ENCODE measurements at places on chromosomes 13 and 19.

GRCh38 chr19:48991873-48992580 is 1.1 kb downstream of the GYS1 start:
- no peak for DNase-seq

DNA sequence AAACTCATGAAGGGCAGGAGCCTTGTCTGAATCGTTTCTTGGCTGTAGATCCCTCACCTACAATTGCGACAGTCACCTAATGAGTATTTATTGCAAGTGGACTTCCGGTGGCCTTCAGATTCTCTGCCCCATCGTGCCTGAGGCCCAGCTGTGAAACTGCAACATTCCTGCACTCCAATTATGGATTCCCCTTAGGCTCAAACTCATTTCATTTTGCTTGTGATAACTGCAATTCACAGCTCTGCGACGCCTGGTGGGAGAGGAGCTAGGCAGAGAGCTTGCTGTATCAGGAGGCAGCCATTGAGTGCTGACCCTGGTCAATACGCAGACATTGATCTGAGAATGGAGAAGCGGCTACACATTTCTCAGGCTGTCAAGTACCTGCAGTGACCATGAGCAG is 59.0 kb downstream of the CCDC70 start:
- no peak for DNase-seq

DNA sequence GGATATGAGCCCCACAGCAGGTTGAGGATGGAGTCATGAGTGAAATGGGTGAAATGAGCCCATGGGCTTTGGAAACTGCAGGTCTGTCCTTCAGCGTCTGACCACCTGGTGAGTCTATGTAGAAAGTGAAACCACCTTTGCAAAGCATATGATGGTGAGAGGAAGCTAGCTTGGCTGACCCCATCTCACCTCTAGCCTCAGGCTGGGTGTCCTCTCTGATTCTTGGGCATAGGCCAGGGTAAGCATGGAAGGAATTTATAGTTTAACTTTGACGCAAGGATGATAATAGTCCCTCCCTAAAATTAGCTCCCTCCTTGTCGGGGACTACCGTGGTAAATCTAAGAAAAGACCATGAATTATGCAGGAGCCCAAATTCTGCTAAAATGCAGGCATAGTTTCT is 16.8 kb upstream of the PSG9 start:
- DNase-seq: no peak

DNA sequence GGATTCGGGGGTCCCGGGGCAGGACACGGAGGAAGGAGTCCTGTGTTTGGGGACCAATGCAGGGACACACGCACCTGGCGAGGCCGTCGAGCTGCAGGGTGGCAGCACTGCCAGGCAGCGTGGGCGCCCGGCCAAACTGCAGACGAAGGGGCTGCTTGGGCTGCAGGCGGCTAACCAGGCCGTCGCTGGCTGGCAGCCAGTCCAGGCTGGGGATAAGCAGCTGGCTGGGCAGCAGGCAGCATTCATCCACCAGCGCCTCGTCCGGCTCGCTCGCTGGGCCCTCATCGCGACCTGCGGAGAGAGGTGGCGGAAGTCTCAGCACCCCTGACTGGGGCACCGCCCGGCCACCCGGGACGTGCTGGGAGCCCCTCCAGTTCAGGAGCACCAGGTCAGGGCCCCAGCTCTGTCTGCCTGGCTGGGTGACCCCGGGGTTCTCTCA is 11.5 kb downstream of the CFD start:
- DNase-seq: no peak

GRCh38 chr13:42894765-42895243 is 97.2 kb downstream of the EPSTI1 start:
- no peak for DNase-seq

DNA sequence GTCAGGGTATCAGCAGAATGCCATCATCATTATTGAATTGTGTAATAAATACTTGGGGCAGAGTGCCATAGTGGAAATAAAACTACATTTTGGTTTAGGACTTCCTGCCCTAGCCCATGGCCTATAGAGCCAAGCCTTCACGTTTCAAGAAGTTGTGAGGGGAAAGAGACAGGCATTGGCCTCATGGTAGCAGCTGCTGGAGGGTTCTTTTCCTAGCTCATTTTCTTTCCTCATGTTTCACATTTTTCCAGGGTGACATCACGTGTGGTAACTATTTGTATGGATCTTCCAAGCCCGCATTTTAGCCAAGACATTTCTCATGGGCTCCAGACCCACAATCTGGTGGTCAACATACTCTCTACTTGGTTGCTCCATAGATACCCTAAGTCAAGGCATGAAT is 80.4 kb downstream of the LRCH1 start:
- no peak for DNase-seq

DNA sequence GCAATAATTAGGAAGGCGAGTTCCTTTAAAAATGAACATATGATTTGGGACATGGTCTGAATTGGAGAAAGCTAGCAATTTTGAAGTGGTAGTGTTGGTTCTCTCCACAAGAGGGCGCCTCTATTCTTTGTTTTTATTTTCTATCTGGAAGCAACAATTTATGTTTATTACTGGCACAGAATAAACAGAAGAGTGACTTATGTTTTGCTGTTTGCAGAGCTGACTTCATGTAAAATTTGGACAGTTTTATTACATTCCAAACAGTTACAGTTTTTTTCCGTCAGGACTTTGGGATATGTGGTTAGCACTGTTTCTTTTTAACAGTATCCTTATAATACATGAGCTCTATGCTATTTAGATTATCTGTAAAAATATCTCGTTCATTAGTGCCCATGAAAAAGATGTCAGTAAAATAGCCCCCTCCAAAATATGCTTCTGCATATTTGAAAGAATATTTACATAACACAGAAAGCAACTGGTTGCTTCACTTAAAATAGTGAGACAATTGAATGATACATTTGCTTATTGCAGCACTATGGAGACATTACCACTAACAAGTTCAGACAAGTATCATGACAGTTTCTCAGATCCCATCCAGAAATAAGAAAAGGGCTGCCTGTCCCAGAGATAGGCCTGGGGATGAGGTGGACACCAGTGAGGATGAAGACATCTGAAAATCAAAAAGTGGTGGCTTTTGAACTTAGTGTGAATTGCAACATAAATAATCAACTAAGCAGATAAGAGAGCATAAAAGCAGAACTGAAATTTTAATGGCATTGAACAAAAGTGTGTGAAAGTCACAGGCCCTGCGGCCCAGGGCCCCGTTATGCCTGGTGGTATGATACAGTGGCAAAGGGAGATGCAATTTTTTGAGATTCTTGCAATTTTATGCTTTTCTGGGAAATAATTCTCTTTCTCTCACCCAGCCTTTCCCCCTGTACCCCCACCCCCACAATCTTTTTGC is 32.3 kb upstream of the FGF9 start:
- no peak for DNase-seq

- DNase-seq: no peak
Observed at GRCh38 chr13:30301827-30302226, 5.5 kb downstream of the KATNAL1 start.

- DNase-seq: no peak
Observed at GRCh38 chr13:90414691-90415596, 932.5 kb upstream of the MIR17HG start.

- DNase-seq: no peak
Observed at GRCh38 chr13:100738176-100738855, 63.7 kb upstream of the TMTC4 start.

- no peak for DNase-seq
Observed at GRCh38 chr19:54191011-54191810, at the start of gene TSEN34. TSS of gene TSEN34 (plus strand) at chr19:54191308. CDS start at chr19:54191365, 57 bp downstream.

DNA sequence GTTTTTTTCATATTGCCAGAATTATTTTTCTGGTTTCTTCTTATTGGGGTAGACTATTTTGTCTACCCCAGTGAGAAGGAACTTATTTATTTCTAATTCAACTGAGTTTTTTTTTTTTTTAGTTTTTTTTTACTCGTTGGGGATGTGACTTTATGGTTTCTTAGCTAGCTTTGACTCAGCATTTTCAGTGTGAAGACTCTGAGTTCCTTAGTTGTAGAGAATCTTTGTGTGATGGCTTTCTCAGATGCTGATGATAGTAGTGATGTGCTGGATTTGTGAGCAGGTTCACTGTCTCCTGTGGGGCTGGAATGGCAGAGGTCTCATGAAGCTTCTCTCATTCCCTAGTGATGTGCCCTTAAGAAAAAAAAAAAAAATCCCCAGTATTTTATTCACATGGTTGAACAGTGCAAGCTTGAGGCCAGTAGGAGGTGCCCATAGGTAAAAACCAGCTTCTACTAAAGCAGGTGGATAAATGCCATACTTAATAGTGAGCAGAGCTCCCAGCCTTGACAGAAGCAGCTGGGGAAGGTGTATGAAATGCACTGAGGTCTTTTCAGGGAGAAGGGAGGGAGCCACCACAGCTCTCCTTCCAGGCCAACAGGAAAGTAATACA is 106.2 kb upstream of the KLF5 start:
- no peak for DNase-seq

DNA sequence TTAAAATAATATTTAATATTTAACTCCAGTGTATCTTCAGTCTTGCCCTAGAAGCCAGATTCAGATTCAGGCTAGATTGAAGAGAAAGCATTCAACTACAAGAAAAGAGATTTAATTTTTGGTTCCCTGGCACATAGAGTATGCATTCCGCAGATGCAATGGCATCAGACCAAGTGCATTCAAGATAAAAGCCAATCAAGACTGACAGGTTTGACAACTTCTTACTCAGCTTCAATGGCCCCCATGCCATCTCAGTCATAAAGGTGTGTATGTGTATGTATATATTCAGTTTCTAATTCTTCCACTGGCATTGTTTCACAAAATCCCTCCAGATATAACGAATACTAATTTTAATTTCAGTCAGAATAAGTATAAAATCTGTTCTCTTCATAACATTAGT is 650.8 kb upstream of the GPC6 start:
- no peak for DNase-seq

DNA sequence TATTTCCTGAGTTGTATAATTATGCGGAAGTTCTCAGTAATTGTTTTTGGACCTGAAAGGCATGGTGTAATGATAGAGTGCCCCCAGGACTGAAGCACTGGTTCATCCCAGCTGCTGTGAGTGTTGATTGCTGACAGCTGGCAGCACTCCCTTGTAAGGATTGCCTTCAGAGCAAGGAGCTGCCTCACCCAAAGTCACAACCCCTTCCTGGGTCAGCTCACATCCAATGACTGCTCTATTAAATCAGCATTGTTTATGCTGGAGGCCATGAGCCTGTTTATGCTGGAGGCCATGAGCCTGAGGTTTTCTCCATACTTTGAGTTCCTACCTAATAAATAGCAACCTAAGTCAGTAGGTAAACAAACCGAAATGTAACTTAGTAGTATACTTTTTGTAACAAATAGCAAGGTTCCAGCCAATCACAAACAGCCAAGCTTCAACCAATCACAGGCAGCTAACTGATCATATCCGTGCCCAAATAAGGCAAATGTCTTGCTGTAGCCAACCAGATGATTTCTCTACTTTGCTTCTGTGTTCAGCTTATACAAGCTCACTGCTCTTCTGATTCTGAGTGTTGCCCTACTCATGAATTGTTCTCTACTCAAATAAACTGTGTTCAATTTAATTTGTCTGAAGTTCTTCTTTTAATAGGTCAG is 11.7 kb upstream of the SPACA6 start:
- no peak for DNase-seq

DNA sequence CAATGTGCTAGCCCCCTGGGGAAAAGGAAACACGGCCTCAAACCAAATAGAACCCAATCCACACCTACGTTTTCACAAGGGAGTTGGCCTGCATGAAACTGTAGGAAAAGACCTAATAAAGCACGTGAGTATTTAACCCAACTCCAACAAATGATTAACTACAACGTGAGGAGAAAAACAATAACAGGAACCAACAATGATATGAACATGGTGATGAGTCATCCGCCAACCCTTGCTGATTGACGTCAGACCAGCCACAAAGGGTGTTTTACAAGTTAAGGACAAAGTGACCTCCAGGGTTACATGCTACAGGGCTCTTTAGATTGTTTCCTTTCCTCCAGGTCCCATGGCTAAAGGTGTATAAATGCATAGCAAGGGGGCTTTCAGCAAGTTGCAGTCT is 460.5 kb downstream of the COG6 start:
- peak; percentile 41 for DNase-seq

DNA sequence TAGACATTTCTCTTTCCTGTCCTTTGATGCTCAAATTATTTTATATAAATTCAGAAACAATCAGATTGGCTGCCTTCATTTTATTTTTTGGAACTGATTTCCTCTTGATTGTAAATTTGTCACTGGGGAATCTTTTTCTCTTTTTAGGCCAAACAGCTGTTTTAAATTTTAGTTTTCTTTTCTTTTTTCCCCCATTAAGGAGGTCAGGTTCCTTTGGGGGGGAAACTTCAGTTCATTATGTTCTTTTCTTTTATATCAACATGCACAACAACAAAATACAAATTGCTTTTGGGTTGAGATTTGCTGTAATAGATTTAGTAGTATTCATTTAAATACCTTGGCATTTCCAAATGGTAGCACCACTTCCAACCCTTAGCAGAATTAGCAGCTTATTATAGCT is 264.8 kb upstream of the SPRY2 start:
- no peak for DNase-seq

DNA sequence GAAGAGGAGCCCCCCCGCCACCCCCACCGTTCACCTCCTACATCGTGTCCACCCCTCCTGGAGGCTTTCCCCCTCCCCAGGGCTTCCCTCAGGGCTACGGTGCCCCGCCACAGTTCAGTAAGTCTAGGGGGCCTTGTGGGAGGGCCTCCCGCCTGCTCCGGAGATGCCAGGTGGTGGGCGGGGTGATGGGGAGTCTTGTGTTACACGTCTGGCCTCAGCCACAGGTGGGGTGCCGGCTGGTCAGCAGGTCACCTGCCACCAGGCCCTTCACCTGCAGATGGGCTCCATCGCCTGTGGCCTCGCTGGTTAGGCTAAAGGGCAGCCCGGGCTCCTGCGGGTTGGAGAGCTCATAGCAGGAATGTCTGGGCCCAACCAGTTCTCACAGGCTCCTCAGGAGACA is 8.0 kb upstream of the RPS15 start:
- no peak for DNase-seq

DNA sequence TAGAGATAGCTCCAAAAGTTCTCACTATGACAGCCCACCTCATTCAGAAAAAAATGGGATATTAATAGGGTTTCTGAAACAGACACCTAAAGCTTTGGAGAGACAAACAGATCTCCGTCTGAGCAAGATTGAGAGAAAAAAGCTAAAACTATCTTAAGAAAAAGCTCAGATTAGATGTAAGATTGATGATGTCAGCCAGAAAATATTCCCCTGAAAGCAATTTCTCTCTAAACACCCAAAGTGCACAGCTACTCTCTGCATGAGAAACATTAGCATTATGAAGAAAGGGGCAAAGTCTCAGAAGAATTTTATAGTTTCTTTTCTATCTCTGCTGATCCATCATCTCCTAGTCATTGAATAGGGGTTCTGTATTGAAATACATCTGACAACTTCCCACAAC is 148.9 kb downstream of the ZNF737 start:
- DNase-seq: no peak

- no peak for DNase-seq
Observed at GRCh38 chr13:40495621-40496001, 170.8 kb downstream of the FOXO1 start.

- no peak for DNase-seq
Observed at GRCh38 chr13:30807392-30807791, 72.0 kb downstream of the ALOX5AP start.

- DNase-seq: no peak
Observed at GRCh38 chr13:102902789-102903347, 57.0 kb downstream of the ERCC5 start.

- DNase-seq: no peak
Observed at GRCh38 chr19:16190198-16190597, 5.0 kb downstream of the FAM32A start.

All from activated CD4-positive, CD25-positive, alpha-beta regulatory T cell treated with anti-CD3 and anti-CD28 coated beads, Interleukin-2, amount 50 U/mL, for 72 hours (primary cell).